ENCODE measurements at places on chromosomes 4 and X. TPM values are rescaled to one million over a fixed set of nuclear protein-coding genes. Genes with fewer than 3 reads are reported as not detected.

DNA sequence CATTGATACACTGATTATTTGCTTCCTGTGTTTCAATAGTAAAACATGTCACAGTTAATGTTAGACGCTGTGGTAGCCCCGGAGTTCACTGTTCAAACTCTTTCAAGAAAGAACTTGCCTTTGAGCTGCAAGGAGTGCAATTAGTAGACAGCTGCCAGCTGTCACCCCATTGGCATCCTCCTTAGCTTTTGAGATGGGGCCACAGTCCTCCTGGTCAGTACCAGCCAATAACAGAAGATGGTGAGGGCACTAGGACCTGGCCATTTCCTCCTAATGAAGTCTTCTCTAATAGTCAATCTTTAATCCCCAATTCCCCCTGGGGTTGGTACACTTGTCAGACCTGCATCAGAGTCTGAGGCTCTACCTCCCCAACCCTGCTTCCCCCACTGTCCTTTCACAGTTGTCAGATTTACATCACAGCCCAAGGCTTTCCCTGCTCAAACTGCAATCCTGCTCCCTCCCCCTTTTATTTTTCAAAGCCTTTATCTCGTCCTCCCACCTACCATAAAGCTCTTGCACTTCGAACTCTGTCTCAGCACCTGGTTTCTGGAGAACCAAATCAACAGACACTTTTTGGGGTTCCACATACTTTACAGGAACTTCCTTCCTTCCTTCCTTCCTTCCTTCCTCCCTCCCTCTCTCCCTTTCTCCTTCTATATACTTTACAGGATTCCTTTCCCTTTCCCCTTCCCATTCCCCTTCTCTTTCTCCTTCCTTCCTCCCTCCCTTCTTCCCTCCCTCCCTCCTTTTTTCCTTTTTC lies 182.0 kb downstream of the RASL11B start:
- no peak for DNase-seq
- H3K36me3 ChIP-seq = no peaks in the 10 kb centered on the region
- H3K4me1 ChIP-seq = no peaks in the 10 kb centered on the region
- no peak overlapping the region for H3K27ac ChIP-seq
- no peak overlapping the region for H3K4me3 ChIP-seq

GRCh38 chrX:23742174-23742696 lies 841 bp downstream of the ACOT9 start:
- H3K4me1 ChIP-seq = peaks cover 8% of the 10 kb centered on the region
- H3K27ac ChIP-seq = peak overlapping the region; percentile 95
- peak overlapping the region; percentile 38 for H3K4me3 ChIP-seq
- H3K27me3 ChIP-seq = no peaks in the 10 kb centered on the region
- no peaks in the 10 kb centered on the region for H3K36me3 ChIP-seq

DNA sequence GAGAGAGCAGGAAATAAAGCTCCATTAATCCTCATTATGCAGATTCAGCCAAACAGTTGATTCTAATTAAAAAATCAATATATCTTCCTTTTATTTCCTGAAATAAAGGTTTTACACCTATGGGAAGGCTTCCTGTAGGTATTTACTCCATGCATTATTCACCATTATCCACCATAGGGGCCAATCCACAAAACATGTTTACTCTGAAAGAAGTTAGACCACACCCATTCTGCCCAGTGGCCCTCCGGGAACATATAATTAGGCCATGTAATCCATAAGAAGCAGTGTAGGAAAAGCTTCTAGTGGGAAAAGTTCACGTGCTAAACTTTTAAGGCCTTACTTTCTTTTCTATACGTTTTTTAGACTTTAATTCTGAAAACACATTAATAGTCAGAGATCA lies 57.7 kb downstream of the SAT1 start:
- H3K27me3 ChIP-seq = no peaks in the 10 kb centered on the region
- no peak for DNase-seq
- H3K4me1 ChIP-seq = peaks cover under 1% of the 10 kb centered on the region
- no peak overlapping the region for H3K27ac ChIP-seq
- no peak overlapping the region for H3K4me3 ChIP-seq

The PLAC8 gene
- total RNA-seq = not detected

DNA sequence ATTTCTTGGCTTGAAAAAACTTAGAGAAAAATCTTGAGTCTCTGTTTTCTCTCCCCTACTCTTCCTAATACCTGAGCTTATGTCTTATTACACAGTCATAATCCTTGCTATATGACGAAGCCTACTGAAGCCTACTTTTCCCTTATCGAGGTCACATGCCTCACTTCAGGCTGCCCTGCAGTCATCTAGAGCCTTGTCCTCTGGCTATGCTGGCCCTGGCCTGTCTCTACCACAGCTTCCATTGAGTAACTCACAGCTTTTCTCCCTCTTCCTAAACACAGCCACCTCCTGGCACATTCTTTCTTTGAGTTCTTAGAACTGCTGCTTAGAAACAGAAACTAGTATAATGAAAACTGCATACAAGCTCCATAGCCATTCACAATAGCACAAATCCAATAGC lies 1698.3 kb downstream of the STIM2 start:
- no peak for DNase-seq
- no peak overlapping the region for H3K27ac ChIP-seq
- no peaks in the 10 kb centered on the region for H3K27me3 ChIP-seq
- H3K4me3 ChIP-seq = no peak overlapping the region
- H3K4me1 ChIP-seq = no peaks in the 10 kb centered on the region

The BEX2 gene
- 4.8 TPM for total RNA-seq

DNA sequence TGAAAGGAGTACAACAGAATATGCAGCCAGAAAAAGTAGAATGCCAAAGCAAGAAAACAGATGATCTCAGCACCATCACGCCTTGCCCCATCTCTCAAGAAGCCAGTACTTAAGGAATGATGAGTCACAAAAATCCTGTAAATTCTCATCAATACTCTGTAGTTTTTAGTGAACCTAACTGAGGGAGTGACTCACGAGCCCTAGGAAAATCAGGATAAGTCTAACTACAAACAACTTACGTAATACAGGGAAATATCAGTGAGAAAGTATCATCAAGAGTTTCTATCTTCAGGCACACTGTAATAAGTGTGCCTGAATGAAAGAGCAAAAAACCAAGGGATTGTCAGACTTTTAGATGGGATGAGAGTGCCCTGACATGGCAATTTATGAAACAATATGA lies 644.4 kb downstream of the STPG2 start:
- no peak for DNase-seq
- no peaks in the 10 kb centered on the region for H3K27me3 ChIP-seq
- no peaks in the 10 kb centered on the region for H3K36me3 ChIP-seq

- no peaks in the 10 kb centered on the region for H3K36me3 ChIP-seq
- H3K27me3 ChIP-seq = no peaks in the 10 kb centered on the region
- no peak overlapping the region for H3K4me3 ChIP-seq
- no peak overlapping the region for H3K27ac ChIP-seq
- H3K4me1 ChIP-seq = no peaks in the 10 kb centered on the region
- no peak for DNase-seq
Observed at GRCh38 chr4:181536811-181537434, 706.3 kb upstream of the TENM3 start.

The S100G gene
- not detected for total RNA-seq

GRCh38 chrX:46255046-46255445 lies 290.2 kb downstream of the ZNF674 start:
- H3K4me3 ChIP-seq = no peak overlapping the region
- no peaks in the 10 kb centered on the region for H3K4me1 ChIP-seq
- no peaks in the 10 kb centered on the region for H3K27me3 ChIP-seq
- DNase-seq = no peak

DNA sequence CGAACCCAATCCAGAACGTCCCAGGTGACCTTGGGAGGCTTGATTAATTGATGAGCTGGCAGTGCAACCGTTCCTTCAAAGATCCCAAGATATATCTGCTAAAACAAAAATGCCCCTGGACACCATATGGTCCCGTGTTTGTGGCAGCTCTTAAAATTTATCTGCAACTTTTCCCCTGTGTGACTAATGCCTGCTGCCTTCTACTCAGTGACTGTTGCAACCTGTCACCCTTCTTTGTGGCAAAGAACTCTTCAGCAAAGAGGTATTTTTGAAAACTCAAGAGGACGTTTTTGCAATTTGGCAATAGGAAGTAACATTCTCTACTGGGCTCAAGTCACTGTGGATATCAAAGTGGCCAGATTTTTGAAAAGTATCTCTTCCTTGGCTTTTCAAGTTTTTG lies 75.8 kb upstream of the SOD3 start:
- H3K4me3 ChIP-seq = no peak overlapping the region
- H3K36me3 ChIP-seq = no peaks in the 10 kb centered on the region
- H3K4me1 ChIP-seq = no peaks in the 10 kb centered on the region
- no peak overlapping the region for H3K27ac ChIP-seq
- DNase-seq = no peak
- H3K27me3 ChIP-seq = no peaks in the 10 kb centered on the region

The TLR10 gene
- not detected for total RNA-seq

DNA sequence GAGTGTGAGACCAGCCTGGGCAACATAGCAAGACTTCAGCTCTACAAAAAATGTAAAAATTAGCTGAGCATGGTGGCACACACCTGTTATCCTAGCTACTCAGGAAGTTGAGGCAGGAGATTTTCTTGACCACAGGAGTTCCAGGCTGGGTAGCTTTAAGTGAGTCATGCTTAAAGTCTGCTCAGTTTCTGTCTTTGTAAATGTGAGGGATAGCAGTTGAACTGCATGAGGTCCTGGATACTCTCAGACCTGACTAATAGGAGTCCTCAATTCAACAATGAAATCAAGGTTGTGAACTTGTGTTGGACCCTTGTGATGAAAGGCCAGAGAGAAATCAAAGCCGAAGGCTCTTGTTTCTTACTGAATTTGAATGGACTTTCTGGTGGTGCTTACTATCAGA lies 45.2 kb downstream of the STARD8 start:
- DNase-seq = no peak
- no peaks in the 10 kb centered on the region for H3K4me1 ChIP-seq
- H3K4me3 ChIP-seq = no peak overlapping the region
- peaks cover 9% of the 10 kb centered on the region for H3K27me3 ChIP-seq
- H3K27ac ChIP-seq = no peak overlapping the region
- H3K36me3 ChIP-seq = no peaks in the 10 kb centered on the region

The RGN gene
- 2.5 TPM for total RNA-seq

GRCh38 chr4:183185018-183185417 lies 86.0 kb downstream of the WWC2 start:
- H3K4me1 ChIP-seq = peaks cover 9% of the 10 kb centered on the region
- no peak for DNase-seq
- H3K27me3 ChIP-seq = no peaks in the 10 kb centered on the region
- H3K27ac ChIP-seq = no peak overlapping the region

DNA sequence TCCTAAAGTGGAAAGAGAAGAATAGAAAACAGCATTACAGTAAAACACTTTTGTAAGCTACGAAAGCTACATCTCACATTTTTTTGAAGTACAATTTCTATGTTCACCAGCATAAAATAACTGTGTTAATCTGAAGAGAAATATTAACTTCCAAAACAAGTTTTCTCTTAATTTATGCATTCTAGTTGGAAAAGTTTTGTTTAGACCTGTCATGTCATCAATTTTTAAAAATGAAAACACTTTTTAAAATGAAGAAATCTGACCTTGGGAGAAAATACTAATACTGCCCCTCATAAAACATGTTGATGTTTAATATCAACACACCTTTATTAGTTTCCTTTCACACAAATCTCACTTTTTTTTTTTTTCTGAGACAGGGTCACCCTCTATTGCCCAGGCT lies 45.2 kb downstream of the CCDC158 start:
- no peaks in the 10 kb centered on the region for H3K27me3 ChIP-seq
- H3K27ac ChIP-seq = no peak overlapping the region
- DNase-seq = no peak
- no peaks in the 10 kb centered on the region for H3K4me1 ChIP-seq
- H3K36me3 ChIP-seq = no peaks in the 10 kb centered on the region

DNA sequence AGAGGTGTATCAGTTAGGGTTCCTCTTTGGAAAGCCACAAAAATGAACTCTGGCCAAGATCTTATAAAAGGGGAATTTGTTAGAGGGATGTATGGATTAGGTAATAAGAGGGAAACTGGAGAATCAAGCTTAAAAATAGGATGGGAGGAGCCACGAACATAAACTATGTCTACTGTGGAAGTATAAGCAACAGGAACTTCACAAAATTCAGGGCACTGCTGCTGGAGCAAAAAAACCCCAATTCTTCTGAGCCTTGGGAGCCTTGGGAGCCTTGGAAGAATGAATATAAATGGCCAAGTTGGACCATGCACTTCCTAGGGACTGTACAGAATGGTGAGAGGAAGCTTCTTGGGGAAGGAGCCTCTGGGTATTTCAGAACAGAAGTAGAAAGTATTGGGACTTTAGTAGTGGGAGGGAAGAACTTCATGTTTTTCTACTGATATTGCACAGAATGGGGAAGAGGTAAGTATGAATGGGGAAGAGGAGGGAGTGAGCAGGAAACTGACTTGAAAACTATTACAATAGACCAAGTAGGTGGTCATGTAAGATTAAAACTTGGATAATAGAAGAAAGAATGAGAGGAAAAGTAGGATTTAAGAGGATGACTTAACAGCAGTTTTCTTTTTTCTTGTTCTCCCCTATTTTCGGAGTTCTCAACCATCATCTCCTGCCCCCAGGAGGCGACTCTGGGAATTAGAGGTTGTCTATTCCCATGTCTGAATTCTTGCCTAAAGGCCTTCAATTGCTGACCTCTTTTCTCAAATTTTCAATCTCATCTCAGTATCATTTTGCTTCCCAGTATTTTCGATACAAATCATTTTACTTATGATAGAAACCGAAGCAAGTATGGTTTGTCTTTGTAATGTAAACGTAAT lies 44.4 kb upstream of the TAPT1 start:
- no peak overlapping the region for H3K4me3 ChIP-seq
- H3K36me3 ChIP-seq = no peaks in the 10 kb centered on the region
- H3K4me1 ChIP-seq = no peaks in the 10 kb centered on the region
- no peak overlapping the region for H3K27ac ChIP-seq
- H3K27me3 ChIP-seq = no peaks in the 10 kb centered on the region
- no peak for DNase-seq

The MPP1 gene
- 43.2 TPM for total RNA-seq

The LRAT gene
- not detected for total RNA-seq

The TCEAL7 gene
- total RNA-seq = 15.9 TPM

- no peaks in the 10 kb centered on the region for H3K36me3 ChIP-seq
- no peak overlapping the region for H3K27ac ChIP-seq
- peak; percentile 46 for DNase-seq
- H3K4me3 ChIP-seq = no peak overlapping the region
- no peaks in the 10 kb centered on the region for H3K27me3 ChIP-seq
- no peaks in the 10 kb centered on the region for H3K4me1 ChIP-seq
Observed at GRCh38 chrX:149470955-149471354, 34.2 kb downstream of the IDS start.

The PABPC4L gene
- total RNA-seq = 1.5 TPM

GRCh38 chr4:94346541-94346940 lies 3.9 kb upstream of the HPGDS start:
- H3K36me3 ChIP-seq = no peaks in the 10 kb centered on the region
- no peak for DNase-seq
- H3K4me1 ChIP-seq = peaks cover 7% of the 10 kb centered on the region
- H3K27me3 ChIP-seq = no peaks in the 10 kb centered on the region

DNA sequence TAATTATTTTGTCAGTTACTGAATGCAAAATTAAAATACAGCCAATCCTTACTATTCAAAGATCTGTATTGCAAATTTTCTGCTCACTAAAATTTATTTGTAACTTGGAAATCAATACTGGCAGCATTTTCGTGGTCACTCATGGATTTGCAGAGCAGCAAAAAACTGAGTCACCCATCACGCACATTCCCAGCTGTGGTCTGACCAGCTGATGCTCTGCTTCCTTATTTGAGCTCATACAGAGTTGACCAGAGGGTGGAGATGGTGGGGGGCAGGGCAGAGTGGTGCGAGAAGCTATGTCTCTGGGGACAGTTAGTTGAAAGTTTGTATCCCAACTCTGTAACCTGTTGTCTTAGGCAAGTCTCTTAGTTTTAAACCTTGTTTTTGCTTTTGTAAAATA lies 214.8 kb downstream of the SPCS3 start:
- no peaks in the 10 kb centered on the region for H3K27me3 ChIP-seq
- H3K4me3 ChIP-seq = no peak overlapping the region
- no peaks in the 10 kb centered on the region for H3K36me3 ChIP-seq
- no peak for DNase-seq
